ENCODE measurements at places on chromosomes 7 and 10.

DNA sequence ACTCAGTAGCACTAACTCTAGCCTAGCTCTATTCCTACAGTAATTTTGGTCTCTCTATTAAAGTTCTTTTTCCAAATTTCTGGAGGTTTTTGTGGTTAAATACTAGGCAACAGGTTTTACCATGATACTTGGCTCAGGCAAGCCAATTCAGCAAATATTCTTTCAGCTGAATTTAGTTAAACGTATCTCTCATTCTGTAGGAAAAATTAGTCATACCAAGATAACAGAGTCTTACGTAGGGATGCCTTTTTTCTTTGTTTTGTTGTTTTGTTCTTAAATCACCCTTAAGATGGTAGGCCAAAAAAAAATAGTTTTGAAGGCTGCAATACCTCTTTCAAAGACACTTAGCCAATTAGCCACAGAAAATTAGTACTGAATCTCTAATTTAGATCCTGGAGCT is 180.5 kb downstream of the MAGI2 start:
- DNase-seq, result no peak

DNA sequence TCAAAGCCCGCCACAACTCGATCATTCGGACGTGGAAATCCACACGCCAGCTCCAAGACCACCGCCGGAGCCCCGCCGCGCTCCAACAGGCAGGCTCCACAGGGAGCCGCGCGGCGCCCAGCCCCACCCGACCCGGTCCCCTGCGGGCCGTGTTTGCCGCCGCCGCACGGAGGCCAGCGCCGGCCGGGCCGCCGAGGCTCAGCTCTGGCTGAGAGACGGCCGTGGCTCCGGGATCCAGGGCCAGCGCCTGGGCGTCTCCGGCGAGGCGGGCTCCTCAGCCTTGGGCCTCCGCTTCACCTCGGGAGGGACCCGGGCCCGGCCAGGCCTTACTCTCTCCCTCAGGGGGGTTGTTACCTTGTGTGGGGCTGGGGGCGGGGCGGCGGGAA is 333 bp downstream of the SMNDC1 start:
- DNase-seq, result peak; percentile 9

DNA sequence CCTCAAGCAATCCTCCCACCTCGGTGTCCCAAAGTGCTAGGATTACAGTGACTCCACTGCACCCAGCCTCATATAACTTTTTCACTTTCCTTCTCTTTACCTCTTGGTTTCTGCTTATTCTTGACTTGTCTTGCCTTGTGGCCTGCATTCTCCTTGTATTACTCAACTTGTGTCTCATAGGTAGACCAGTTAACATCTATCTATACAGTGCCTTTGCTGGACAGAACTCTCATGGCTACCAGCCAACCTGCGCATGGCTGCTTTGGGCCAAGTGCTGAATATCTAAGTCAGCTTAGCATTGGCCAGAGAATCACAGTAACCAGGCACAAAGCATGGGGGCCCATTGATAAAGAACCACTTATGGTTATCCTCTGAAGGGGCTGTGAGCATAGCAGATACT is 42.6 kb upstream of the ZNRF2 start:
- DNase-seq, result no peak

DNA sequence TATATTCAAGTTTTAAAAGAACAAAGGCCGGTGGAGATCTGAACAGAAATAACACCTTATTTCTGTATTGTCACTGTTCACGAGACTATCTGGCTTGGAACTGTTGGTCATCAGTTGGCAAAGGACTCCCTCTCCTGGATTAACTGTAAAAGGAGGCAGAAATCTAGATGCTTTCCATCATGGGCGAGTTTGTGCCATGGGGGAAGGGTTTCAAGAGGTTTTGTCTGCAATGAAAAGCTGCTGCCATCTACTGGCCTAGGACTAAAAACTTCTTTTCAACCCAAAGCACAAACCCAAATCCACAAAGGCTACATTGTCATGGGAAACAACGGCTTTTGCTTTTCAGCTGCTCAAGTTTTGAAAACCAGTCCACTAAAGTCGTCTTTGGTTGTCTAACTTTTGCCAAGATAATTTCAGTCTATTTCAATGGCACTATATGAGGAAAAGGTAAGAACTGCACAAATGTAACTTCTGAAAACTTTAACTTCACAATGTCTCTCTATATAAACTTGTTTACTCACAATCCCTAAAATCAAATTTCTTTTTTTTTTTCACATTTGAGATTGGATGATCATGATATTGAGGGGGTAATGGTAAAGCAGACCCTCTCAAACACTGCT is 196.8 kb downstream of the SKAP2 start:
- DNase-seq, result peak; percentile 96

GRCh38 chr7:150368096-150368883 is at the start of gene REPIN1:
Gene REPIN1 (plus strand): TSS chr7:150368822. CDS start chr7:150369712, 890 bp downstream.
- peak; percentile 85 for DNase-seq

DNA sequence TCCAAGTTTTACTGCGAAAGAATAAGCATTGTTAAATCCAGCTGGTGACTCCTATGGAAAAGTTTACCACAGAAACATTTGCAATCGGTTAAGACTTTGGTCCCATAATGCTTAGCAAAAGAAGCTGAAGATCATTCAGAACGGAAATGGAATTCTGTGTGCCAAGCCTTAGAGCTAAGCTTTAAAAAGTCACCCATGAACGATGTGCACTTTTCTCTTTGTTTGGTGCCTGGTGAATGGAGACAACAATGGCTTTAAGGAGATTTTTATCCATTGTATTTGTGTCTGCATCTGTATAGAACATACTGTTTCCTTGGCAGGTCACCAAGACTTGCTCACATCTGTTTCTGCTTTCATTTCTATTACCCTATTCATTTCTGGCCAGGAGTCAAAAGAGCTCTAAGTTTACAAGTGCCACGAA is 26.3 kb upstream of the COL1A2 start:
- DNase-seq, result no peak

Data from Ammon's horn (tissue), 1 donor.